Gastrocnemius medialis (tissue), 4 donors: ENCODE measurements at places on chromosomes 4 and X. TPM values are rescaled to one million over a fixed set of nuclear protein-coding genes. Genes with fewer than 3 reads are reported as not detected.

ABLIM2 gene
- 211 TPM for total RNA-seq

EGF gene
- total RNA-seq, result 22.5 TPM

DDIT4L gene
- 99.7 TPM for total RNA-seq

CDKL2 gene
- not detected for total RNA-seq

FANCB gene
- total RNA-seq, result 0.11 TPM

ERAS gene
- total RNA-seq, result not detected

RPS6KA6 gene
- total RNA-seq, result 0.40 TPM

GLOD5 gene
- total RNA-seq, result not detected

MAGEA1 gene
- not detected for total RNA-seq

AFF2 gene
- total RNA-seq, result 0.39 TPM

MND1 gene
- not detected for total RNA-seq

TKTL1 gene
- 0.10 TPM for total RNA-seq

SOWAHB gene
- total RNA-seq, result not detected

GSX2 gene
- not detected for total RNA-seq

ODAPH gene
- total RNA-seq, result not detected

SMPX gene
- total RNA-seq, result 217 TPM

RASL11B gene
- total RNA-seq, result 0.18 TPM

ZNF674 gene
- total RNA-seq, result 1.9 TPM

OPRPN gene
- not detected for total RNA-seq

ZNF711 gene
- not detected for total RNA-seq

RASSF6 gene
- total RNA-seq, result not detected

WDR19 gene
- total RNA-seq, result 10.8 TPM

PLAC8 gene
- 0.23 TPM for total RNA-seq

SPP1 gene
- 1.4 TPM for total RNA-seq

RHOXF2 gene
- total RNA-seq, result not detected

GPRASP1 gene
- 1.8 TPM for total RNA-seq

SMIM9 gene
- total RNA-seq, result not detected

OTOP1 gene
- not detected for total RNA-seq

OTUD6A gene
- not detected for total RNA-seq

ZDHHC15 gene
- total RNA-seq, result 0.39 TPM

GPR82 gene
- total RNA-seq, result not detected

MAGEE2 gene
- total RNA-seq, result not detected

PPP1R2C gene
- not detected for total RNA-seq

UCP1 gene
- not detected for total RNA-seq

ARHGEF38 gene
- total RNA-seq, result not detected

SNX25 gene
- total RNA-seq, result 17.3 TPM

VMA21 gene
- 11.5 TPM for total RNA-seq

PROM1 gene
- not detected for total RNA-seq

F8A2 gene
- not detected for total RNA-seq

CXXC4 gene
- total RNA-seq, result 0.36 TPM

SYN1 gene
- total RNA-seq, result not detected

METTL14 gene
- total RNA-seq, result 11.6 TPM

ARHGAP36 gene
- 0.41 TPM for total RNA-seq

IGSF1 gene
- not detected for total RNA-seq

BMX gene
- total RNA-seq, result 2.4 TPM

HSFX3 gene
- total RNA-seq, result not detected

TDO2 gene
- not detected for total RNA-seq

RIPPLY1 gene
- not detected for total RNA-seq

ARR3 gene
- total RNA-seq, result not detected

PRDM8 gene
- total RNA-seq, result 0.24 TPM

PABPC1L2B gene
- not detected for total RNA-seq

MORC4 gene
- total RNA-seq, result 8.9 TPM

GAGE12F gene
- total RNA-seq, result not detected

SORBS2 gene
- 16.2 TPM for total RNA-seq
